ENCODE measurements at places on chromosomes 2 and 18. TPM values are rescaled to one million over a fixed set of nuclear protein-coding genes. Genes with fewer than 3 reads are reported as not detected.

The OTOF gene
- total RNA-seq, result not detected

DNA sequence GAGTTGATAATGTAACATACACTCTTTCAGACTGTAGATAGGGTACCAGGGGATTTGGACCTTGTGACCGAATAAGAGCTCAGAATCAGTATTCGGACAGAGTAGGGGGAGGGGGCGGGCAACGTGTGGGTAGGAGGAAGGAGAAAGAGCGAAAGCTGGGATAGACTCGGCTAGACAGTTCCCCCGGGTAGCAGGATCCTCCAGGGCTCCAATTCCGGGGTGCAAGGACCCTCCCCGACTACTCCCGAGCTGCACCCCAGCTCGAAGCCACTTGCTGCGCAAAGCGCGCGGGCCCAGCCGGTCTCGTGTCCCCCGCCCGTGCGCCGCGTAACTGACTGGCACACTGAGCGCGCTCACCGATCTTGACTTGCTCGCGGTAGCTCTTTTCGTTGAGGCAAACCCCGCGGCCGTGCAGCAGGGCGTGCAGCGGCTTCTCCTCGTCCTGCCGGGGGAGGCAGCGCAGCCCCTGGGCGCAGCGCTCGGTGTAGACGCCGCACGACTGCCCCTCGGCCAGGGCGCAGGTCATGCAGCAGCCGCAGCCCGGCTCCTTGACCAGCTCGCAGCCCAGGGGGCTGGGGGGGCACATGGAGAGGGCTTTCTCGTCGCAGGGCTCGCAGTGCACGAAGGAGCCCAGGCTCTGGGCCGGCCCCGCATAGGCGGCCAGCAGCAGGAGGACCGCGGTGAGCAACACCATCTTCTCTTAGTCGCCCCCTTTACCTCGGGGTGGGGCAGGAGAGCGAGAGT lies 1.1 kb downstream of the IGFBP5 start:
- peaks cover 17% of the 10 kb centered on the region for H3K4me1 ChIP-seq
- peak overlapping the region; percentile 64 for H3K4me3 ChIP-seq
- peak; percentile 39 for DNase-seq
- H3K27ac ChIP-seq, result peak overlapping the region; percentile 82
- H3K27me3 ChIP-seq, result peaks cover 90% of the 10 kb centered on the region

DNA sequence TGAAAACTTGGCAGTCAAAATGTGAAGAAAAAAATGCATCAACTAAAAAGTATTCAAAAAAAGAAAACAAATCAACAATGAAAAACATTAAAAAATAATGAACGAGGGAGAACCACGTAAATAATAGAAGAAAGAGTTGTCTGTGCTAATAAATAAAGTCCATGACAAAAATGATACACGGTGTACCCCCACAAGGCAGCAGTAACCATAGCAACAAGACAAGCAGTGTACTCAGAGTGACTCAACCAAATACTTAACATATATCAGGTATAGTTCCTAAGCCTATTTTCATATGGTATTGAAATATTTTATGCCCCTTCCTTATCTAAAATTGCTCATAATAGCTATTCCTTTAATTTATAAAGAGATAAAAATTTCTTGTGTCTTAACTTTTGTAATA lies 162.3 kb upstream of the TMEM200C start:
- no peaks in the 10 kb centered on the region for H3K4me1 ChIP-seq
- no peaks in the 10 kb centered on the region for H3K36me3 ChIP-seq
- no peak overlapping the region for H3K4me3 ChIP-seq
- H3K27me3 ChIP-seq, result no peaks in the 10 kb centered on the region
- no peak for DNase-seq

The POTEC gene
- under 0.01 TPM for total RNA-seq

The TET3 gene
- total RNA-seq, result 20.2 TPM

The PLB1 gene
- total RNA-seq, result 0.20 TPM

Data from transverse colon (tissue), 4 donors.